SIG-M5 (cell line): ENCODE measurements at places on chromosomes 2 and 18.

DNA sequence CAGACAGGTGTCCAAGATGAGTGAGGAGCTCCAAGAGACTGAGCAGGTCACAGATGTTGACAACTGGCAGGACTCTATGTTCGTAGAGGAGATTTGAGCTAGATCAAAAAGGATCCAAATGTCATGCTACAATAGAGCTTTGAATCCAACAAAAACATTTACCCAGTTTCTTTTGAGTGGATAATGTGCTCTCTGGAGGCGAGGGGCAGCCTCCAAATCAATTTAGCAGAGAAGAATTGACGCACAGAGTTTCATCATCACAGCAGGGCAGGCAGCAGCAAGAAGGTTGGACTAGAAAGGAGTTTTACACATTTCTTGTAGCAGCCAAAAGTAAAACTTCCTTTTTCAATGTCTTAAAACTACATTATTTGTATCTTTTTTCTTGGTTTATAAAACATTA is 653.0 kb downstream of the RNF144A start:
- DNase-seq = no peak

DNA sequence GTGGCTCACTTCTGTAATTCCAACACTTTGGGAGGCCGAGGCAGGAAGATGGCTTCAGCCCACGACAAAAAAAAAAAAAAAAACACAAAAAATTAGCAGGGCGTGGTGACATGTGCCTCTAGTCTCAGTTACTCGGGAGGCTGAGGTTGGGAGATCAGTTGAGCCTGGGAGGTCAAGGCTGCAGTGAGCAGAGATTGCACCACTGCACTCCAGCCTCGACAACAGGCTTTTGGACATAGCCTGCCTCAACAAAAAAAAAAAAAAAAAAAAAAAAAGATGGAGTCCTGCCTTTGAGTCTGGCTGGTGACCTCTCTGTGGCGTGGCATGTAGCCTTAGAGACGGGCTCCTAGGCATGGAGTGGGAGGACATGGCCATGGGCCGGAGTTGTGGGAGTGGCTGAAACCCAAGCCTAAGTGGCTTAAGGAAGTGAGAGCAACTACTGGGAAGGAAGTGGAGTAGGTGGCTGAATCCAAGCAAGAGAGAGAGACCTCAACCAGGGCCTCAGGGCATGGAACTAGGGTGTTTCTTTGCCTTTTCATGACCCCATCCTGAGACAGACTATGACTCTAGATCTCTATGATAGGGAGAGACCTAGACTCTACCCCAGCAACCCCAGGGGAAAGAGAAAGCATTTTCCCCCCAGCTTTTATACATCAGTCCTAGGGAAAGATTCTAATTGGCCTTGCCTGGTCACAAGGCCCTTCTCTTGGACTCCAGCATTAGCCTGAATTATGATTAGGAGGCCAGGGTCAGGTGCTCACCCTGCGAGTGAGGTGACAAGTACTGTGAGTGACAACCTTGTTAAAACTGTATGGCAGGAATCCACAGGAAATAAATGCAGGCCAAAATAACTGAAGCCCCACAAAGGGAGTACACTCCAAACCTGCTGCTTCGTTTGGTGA is 34.2 kb downstream of the NPAS2 start:
- no peak for DNase-seq

GRCh38 chr2:117957616-117958015 is 56.3 kb downstream of the CCDC93 start:
- DNase-seq = no peak

DNA sequence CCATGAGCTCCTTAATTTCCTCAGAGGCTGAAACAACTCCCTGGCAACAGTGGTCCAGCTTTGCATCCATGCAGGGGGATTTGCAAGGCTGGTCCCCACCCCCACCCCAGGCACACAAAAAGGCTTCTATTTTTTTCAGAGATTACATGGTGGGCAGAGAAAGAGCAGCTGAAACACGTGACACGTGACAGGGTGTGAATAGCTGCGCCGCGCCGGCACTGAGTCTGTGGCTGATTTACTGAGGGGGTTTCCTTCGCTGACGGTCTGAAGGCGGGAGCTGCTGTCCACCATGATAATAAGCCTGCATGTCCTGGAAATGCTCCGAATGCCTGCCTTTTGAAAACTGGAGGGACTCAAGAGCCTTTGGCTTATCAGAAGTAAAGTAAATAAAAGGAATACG is 50.7 kb upstream of the APCDD1 start:
- no peak for DNase-seq

- DNase-seq = no peak
Measured at GRCh38 chr18:32460171-32460731, 10.4 kb downstream of the GAREM1 start.

- DNase-seq = no peak
Measured at GRCh38 chr2:28469304-28469703, 26.6 kb upstream of the PLB1 start.

DNA sequence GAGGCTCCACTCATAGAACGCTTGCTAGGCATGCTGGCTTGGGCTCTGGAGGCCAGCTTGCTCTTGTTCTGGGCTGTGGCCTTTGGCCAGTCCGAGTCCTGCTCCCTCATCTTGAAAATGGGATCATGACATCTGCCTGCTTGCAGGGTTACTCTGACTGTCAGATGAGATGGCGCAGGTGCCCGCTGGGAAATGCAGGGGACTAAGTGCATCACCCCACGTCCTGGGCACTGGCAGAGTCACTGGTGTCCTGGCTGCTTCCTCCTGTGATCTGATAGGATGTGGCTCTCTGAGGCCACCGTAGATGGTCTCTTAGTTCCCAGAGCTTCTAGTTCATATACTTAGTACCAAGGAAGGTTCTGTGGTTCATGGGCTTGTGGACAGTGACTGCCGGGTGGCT is 18.5 kb downstream of the LDLRAD4 start:
- no peak for DNase-seq

DNA sequence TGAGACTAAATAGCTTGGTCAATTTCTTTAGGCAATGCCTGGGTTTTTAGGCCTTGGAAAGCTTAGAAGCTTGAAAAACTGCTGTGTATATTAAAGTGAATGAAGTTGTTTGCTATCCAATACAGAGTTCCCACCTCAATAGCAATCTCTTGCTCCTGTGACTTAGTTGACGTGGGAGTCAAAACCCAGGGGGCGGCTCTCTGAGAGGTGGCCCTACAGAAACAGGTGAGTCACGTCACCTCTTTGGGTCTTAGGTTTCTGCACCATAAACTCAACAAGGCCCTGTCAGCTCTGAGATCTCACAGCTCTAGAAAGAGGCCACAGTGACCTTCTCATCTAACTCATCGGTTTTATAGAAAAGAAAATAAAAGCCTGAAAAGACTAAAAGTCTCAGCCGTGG is 79.6 kb downstream of the ADD2 start:
- DNase-seq = no peak

- DNase-seq = no peak
Measured at GRCh38 chr2:127680706-127681287, 5.5 kb upstream of the LIMS2 start.

GRCh38 chr2:3001615-3002560 is 375.7 kb downstream of the EIPR1 start:
- DNase-seq = no peak

- DNase-seq = no peak
Measured at GRCh38 chr2:227774011-227774624, 28.4 kb downstream of the SCYGR8 start.

DNA sequence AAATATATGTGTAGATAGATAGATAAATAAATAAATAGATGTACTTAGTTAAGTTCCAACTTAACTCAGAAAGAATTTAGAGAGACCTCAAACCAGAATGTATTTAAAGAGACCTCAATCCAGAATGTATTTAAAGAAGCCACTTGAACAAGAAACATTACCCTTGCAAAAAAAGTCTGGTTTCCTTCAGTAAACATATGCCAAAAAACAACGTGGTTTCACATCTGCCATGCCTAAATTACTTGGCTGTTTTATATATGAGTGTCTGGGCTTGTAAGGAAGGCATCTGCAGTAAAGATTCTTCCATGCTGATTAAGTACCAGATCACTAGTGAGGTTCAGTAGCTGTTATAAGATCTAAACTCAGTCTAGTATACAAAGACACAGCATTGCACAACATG is 29.1 kb upstream of the RPE start:
- DNase-seq = no peak

DNA sequence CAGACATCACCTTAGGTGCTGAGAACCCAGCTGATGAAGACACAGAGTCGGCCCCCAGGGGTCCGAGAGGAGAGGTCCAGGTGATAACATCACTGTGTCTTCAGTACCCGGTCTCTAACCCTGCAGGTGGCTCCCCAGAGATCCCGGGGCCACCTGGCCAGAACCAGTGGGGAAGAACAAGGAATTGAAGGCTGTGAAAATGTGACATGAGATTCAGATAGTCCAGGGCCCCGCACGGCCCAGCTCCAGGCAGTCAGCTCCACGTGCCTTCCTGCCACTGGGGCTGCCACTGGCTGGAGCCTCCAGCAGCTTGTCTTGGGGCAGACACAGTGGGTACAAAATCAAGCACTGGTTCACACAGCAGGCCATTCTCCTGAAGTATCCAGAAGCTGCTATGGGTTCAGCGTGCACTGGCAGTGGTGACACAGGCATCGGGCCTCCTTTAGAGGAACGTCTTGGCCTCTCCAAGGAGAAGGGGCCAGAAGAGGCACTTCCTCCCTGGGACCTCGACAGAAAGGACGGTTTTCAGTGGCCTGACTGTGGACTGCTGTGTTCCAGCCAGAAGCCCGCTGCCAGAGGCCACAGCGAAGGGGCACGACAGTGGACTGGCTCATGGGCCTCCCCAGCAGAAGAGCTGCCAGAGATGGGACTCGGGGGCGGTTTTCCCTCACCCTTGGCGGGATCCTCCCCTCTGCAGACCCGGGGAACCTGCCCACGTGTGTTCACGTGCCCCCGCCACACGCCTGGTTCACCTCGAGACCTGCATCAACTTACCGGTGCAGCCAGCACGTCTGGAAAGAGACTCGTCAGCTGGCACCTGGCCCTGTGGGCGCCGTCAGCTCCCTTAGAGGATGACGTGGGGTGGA is 150.4 kb downstream of the HDAC4 start:
- DNase-seq = no peak

DNA sequence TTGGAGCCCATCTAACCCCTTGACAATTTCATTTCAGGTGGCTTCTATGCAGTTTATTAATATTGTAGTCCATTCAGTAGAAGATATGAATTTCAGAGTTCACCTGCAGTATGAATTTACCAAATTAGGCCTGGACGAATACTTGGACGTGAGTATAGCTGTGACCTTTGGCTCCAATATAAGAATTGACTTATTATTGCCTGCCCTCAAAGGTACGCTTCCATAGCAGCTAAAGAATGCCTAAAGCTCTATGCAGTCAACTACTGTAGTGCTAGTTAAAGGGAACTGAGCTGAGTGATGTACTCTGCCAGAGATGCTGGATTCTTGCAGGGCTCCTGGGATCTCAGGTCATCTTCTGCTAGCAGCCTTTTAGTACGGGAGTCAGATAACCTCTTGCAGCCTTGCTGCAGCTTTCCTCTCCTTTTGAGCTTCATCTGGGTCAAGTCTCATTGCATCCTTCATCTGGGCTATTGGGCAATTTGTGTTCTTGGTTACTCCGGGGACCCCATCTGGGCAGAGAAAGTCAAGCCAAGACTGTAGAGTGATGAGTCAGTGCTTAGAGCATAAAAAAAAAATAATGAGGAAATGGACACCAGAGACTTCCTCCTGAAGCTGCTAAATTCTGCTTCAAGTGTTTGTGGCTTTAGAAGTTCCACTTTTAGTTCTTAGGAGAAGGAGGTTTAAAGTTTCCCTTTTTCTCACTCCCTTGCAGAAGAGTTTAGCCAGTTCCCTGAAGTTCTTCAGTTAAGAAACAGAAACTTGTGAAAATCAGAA is 105.6 kb downstream of the PRPF40A start:
- peak; percentile 98 for DNase-seq

GRCh38 chr18:22667616-22668422 is 250.1 kb upstream of the CTAGE1 start:
- no peak for DNase-seq

DNA sequence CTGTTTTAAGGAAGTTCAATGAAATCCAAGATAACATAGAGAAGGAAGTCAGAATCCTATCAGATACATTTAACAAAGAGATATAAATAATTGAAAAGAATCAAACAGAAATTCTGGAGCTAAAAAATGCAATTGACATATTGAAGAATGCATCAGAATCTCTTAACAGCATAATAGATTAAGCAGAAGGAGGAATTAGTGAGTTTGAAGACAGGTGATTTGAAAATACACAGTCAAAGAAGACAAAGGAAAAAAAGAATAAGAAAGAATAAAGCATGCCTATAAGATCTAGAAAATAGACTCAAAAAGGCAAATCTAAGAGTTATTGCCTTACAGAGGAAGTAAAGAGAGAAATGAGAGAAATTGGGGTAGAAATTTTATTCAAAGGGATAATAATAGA is 204.1 kb downstream of the SS18 start:
- no peak for DNase-seq

DNA sequence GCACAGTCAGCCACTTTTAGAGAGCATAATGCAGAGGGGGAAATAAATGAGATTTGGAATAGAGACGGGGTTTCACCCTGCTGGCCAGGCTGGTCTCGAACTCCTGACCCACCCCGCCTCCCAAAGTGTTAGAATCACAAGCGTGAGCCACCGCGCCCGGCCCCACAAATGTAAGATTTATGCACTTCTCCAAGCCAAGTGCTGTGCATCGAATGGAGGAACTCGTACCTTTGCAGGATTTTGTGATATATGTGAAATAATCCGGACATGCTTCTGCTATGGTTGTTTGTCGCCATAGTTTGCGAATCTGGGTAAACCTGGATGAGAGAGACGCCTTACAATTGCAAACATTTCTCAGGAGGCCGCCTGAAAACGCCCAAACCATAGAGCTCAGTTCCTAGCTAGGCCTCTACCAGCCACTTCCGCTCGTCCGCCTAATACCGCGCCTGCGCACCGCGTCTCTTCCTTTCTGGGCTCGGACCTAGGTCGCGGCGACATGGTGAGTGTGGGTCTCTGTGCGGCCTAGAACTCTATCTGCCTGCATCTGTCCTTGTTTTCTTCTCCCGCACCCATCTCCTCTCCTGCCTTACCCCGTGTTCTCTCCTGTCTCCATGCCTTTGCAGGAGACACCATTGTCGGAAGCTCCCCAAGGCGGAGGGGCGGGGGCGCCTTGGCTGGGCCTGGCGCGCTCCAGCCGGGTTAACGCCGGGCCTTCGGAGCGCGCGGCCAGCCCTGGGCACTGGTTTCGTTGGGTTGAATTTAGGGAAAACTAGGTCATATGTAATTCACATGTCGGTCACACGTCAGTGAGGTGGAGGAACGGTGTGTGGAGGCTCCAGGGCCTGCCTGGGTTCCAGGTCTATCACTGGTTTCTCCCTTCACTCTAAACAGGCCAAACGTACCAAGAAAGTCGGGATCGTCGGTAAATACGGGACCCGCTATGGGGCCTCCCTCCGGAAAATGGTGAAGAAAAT is at the start of gene RPL37A:
Gene RPL37A, plus strand, starts transcription at position 466 of the 974 bp plus-strand sequence. Its CDS starts 31 bp downstream, at position 497.
- DNase-seq = peak; percentile 74

- no peak for DNase-seq
Measured at GRCh38 chr2:74836675-74837401, 2.9 kb downstream of the HK2 start.

- no peak for DNase-seq
Measured at GRCh38 chr2:32248299-32248698, 16.4 kb downstream of the NLRC4 start.
